ENCODE measurements at places on chromosomes 7 and 10.

DNA sequence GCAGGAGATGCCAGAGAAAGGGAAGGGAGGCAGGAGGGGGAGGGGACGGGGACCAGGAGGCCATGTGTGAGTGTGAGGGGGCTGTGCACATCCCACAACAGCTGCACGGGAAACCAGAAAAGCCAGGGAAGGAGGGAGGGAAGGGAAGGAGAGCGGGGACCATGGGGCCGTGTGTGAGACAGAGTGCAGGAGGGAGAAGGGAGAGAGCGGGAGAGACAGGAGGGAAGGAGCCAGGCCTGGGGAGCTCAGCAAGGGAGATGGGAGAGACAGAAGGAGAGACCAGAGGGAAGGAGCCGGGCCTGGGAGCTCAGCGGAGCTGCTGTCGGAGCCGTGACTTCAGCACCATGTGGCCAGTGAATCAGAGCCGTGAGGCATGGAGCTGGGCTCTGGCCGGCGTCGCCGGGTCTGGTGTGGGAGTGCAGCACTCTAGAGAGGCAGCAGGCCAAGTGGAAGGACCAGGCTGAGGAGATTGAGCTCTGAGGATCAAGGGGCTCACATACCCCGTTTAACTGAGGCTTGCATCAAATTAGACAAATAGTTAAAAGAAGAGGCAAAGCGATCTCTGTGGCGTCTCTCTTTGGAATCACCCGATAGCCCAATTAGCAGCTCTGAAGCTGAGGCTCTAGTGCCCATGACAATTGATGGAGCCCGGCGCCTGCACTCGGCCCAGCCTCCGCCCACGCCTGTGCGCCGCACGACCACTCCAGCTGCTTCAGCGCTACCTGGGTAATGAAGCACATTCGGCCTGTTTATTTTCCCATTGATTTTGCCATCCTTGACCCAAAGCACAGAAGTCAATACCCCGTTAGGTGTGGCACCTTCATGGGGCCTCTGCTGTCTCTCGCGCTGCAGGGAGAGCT, 150.4 kb downstream of the MAD1L1 start:
- DNase-seq = no peak

DNA sequence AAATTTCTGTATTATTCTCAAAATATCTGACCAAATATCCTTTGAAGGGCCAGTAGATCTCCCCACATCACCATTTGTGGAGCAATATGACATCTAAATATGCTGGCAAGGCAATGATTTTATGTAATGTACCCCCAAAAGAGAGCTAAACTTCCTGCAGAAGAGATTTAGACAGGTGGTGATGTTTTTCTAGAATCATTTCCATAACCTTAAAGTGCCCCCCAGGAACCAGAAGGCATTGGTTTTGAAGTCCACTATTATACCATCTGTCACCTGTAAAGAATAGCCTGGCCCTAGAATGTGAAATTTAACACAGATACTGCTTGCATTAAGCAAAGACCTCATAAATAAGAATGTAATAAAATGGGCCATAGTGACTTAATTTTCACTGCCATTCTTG, 77.9 kb upstream of the ABLIM1 start:
- DNase-seq = no peak

GRCh38 chr7:155746188-155746587, 66.1 kb downstream of the SHH start:
- DNase-seq = no peak

DNA sequence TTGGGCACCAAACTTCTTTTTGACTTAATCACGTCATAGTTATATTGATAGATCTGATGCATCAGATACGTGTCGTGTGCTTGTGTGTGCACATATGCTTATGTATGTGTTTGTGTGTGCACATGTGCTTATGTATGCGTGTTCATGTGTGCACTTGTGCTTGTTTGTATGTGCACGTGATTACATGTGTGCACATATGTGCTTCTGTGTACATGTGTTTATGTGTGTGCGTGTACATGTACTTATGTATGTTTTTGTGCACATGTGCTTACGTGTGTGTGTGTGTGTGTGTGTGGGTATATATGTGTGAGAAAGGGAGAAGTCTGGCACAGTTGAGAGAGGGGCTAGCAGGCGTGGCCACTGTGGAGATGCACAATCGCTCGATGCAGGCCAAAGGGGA, 173.4 kb downstream of the WDR37 start:
- DNase-seq = no peak

GRCh38 chr7:98733036-98733435, 116.0 kb downstream of the NPTX2 start:
- no peak for DNase-seq

DNA sequence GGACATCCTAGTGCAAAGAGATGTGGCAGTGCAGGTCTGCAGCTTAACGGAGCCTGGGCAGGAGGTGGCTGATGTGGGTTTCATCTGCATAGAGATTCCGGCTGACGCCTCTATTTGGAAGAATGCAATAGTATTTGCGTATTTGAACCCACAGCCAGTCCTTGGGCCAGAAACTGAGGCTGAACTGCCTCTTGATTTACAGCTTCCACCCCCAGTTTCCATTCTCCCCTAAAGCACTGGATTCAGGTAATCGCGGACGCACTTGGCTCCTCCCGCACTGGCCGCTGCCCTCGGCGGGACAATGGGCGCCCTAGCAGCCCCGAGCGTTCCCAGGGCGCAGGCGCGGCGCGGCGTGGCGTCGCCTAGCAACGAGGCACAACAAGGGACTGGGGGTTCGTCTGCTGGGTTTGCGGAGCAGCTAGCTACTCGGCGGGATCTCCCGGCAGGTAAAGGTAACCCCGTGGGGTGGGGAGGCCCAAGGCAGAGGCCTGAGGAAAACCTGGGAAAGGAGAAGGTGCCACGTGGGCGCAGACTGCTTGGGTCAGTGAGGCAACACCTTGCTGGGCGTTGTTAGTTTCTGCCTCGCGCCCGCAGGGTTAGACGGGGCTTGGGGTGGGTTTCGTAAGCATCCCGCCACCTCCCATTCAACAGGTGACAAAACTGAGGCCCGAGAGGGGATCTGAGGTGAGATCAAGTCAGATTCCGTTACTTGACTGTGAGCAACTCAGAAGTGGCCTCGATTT, at the start of gene ARMC3:
Gene ARMC3, plus strand, starts transcription at position 393 of the 743 bp plus-strand sequence. CDS start 3,944 bp downstream, outside the sequence.
- DNase-seq = peak; percentile 15

GRCh38 chr10:56116684-56117083, 244.4 kb downstream of the ZWINT start:
- DNase-seq = no peak

DNA sequence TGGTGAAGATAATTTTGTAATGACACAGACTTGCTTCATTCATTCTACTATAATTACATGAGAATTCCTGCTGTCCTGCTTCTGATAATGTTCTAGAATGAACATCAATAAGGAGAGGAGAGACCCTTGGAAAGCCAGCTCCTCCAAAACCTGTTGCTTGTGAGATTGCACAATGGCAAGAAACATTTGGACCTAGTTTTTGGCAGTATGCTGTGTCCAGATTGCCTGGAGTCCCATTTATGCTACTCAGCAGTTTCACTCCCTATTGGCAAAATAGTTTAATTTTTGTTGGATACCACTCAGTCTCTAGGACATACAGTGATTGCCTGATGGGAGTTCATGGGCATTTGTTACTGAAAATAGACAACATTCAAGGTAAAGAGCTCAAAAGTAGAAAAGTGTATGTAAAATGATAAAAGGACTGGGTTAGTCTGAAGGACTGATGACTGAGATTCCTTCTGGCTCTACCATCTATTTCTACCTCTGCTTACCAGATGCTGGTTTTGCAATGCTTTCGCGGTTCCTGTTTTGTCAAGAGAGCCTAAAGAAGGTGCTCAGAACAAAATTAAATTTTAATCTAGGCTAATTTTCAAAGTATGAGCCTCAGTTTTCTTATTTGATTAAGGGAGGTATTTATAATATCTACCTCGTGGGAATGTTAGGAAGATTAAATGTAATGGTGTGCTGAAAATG, 8.0 kb upstream of the ACTR3B start:
- DNase-seq = no peak

- no peak for DNase-seq
Observed at GRCh38 chr10:11930312-11930978, 107.3 kb downstream of the PROSER2 start.

- DNase-seq = no peak
Observed at GRCh38 chr7:31066516-31067130, 14.5 kb downstream of the ADCYAP1R1 start.

DNA sequence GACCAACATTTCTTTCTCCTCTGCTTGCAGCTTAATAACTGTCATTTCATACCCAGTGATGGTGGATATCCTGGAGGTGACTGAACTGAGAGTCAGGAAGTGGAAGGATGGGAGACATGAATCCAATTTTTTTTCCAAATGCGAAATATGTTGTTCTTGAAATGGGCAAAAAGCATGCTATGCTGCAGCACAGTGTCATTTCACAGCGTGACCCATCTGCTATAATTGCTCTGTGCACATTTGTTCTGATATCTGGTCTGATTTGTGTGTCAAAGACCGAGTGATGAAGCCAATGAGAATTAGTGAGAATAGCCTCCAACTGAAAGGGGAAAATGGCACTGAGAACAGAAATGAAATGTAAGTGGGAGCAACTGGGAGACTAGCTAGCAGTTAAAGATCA, 329.6 kb upstream of the PHYHIPL start:
- no peak for DNase-seq

DNA sequence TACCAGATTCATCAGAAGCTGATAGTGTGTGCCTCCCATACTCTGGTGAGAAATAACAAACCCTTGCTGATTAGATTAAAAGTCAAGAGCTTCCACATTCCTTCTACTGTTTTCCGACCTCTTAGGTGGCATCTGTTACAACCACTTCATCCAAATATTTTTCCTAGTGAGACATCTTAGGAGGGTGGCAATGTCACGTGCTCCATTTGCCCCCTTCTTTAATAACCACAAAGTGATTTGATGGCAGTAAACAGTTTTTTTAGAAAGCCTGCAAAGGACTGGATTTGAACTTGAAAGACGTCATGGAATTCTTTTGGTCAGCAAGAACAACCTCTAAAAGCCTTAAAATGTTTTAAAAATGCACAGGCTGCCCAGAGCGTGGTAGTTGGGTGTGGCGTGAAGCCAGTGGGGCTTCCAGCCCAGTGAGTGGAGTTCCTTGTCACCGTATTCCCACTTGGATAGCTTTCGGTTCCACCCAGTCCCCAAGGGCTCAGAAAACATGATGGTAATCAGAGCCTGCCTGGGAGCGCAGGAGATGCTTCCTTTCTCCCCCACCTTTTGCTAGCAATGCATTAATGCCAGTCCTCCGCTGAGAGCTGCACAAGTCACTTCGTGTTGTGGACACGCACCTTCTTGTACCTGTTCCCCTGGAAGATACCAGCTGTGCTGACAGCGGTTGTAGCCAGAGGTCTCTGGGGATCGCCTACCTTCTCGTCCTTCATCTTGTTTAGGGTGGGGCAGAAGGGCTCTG, 256.4 kb downstream of the KIAA1217 start:
- no peak for DNase-seq
